ENCODE measurements at places on chromosomes 2 and 18. TPM values are rescaled to one million over a fixed set of nuclear protein-coding genes. Genes with fewer than 3 reads are reported as not detected.

DNA sequence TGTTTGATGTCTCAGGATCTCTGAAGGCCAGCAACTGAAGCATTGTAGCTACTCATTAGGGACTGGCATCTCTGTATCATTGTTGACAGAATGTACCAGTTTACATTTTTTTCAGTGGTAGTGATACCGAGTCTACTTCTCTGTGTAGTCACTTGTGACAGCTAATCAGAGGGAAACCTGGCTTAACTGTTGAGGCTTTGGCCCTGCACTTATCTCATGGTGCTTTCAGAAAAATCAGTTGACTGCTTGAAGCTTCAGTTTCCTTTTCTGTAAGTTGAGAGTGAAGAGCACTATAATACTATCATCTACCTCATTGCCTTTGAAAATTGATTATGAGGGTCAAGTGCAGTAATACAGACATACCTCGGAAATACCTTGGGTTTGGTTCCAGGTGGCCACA lies 90.0 kb downstream of the COMMD1 start:
- DNase-seq = no peak
- H3K27me3 ChIP-seq = no peaks in the 10 kb centered on the region
- no peaks in the 10 kb centered on the region for H3K36me3 ChIP-seq

The B3GNT7 gene
- total RNA-seq = 11.0 TPM

- peak; percentile 33 for DNase-seq
- H3K27me3 ChIP-seq = no peaks in the 10 kb centered on the region
- H3K4me1 ChIP-seq = peaks cover 26% of the 10 kb centered on the region
These were observed 37.4 kb downstream of the SMAD2 start for GRCh38 chr18:47893047-47893446.

DNA sequence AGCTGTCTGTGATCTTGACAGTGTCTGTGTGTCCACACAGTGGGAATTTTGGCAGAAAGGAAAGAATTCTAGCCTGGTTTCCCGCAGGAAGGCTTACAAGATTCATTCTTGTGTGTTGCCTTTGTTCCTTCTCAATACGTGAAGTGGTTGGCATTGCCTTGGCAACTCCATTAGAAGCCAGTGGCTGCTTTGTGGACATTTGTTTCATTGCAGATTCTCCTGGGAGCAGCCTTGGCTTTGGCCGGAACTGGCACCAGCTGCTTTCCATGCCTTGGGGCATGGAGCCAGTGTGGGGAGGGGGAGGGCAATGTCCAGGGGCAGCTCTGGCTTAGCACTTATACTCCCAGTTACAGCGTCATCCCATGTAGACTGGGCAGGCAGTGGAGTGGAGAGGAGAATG lies 39.4 kb downstream of the KIF5C start:
- H3K4me3 ChIP-seq = no peak overlapping the region
- no peak overlapping the region for H3K27ac ChIP-seq
- no peaks in the 10 kb centered on the region for H3K27me3 ChIP-seq
- H3K4me1 ChIP-seq = no peaks in the 10 kb centered on the region

The HTR2B gene
- not detected for total RNA-seq

The VIL1 gene
- total RNA-seq = 0.26 TPM

The SERPINB7 gene
- 71.9 TPM for total RNA-seq

GRCh38 chr2:71787108-71787415 lies 333.7 kb downstream of the DYSF start:
- no peaks in the 10 kb centered on the region for H3K27me3 ChIP-seq
- no peak overlapping the region for H3K4me3 ChIP-seq
- no peak overlapping the region for H3K27ac ChIP-seq
- DNase-seq = no peak
- peaks cover 47% of the 10 kb centered on the region for H3K4me1 ChIP-seq

All from PC-3 (cell line).